ENCODE measurements at places on chromosomes 6 and 20. TPM values are rescaled to one million over a fixed set of nuclear protein-coding genes. Genes with fewer than 3 reads are reported as not detected.
A peak's percentile ranks its signal among the peaks of the same experiment; 100 is the strongest.

DNA sequence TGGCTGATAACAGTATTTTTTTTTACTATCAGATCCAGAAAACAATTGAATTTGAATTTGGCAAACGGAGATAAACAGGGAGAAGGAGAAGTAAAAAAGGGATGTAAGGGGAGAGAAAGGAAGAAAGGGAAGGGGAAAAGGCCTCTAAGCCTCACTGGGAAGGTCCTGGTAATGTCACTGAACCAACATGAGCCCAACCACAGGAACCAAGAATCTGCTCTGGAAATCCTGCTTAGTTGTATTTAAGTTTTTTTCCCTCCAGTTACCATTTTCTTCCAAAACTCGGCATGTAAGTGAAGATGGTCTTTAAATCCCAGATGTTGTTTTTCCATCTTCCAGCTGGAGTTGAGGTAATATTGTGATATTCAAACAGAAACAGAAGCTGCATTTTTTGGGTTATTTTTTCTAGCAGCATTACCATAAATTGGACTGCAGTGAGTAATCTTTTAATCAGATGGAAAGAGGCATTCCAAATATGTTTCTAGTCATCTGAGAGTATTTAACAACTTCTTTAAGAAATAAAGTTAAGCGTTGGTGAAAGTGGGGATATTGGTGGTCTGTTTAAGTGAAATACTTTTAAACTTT, 91.1 kb downstream of the TXNDC5 start:
- no peak for DNase-seq
- H3K4me3 ChIP-seq, result no peak overlapping the region
- H3K4me1 ChIP-seq, result no peaks in the 10 kb centered on the region
- H3K27me3 ChIP-seq, result no peaks in the 10 kb centered on the region

GRCh38 chr6:100435299-100435698, 29.4 kb downstream of the SIM1 start:
- no peaks in the 10 kb centered on the region for H3K36me3 ChIP-seq
- H3K4me1 ChIP-seq, result peaks cover 6% of the 10 kb centered on the region
- H3K27ac ChIP-seq, result no peak overlapping the region
- DNase-seq, result peak; percentile 24
- H3K4me3 ChIP-seq, result no peak overlapping the region

Gene ASIP
- total RNA-seq, result not detected

Gene BAK1
- 57.7 TPM for total RNA-seq

Gene CPXM1
- total RNA-seq, result not detected

Gene GSTA3
- total RNA-seq, result not detected

GRCh38 chr6:152734630-152735029, 16.0 kb upstream of the VIP start:
- no peak overlapping the region for H3K4me3 ChIP-seq
- no peaks in the 10 kb centered on the region for H3K36me3 ChIP-seq
- peaks cover 79% of the 10 kb centered on the region for H3K27me3 ChIP-seq
- no peaks in the 10 kb centered on the region for H3K4me1 ChIP-seq
- no peak for DNase-seq

Gene PRDM13
- total RNA-seq, result not detected

- H3K36me3 ChIP-seq, result no peaks in the 10 kb centered on the region
- no peaks in the 10 kb centered on the region for H3K27me3 ChIP-seq
- no peaks in the 10 kb centered on the region for H3K4me1 ChIP-seq
- no peak overlapping the region for H3K4me3 ChIP-seq
- no peak overlapping the region for H3K27ac ChIP-seq
Measured at GRCh38 chr6:163835439-163836171, 421.1 kb downstream of the QKI start.

Gene MPIG6B
- total RNA-seq, result not detected

Gene RSPH4A
- total RNA-seq, result not detected

GRCh38 chr20:33515569-33516216, 25.8 kb downstream of the CBFA2T2 start:
- no peak overlapping the region for H3K4me3 ChIP-seq
- no peak overlapping the region for H3K27ac ChIP-seq
- peak; percentile 18 for DNase-seq
- H3K36me3 ChIP-seq, result no peaks in the 10 kb centered on the region
- no peaks in the 10 kb centered on the region for H3K27me3 ChIP-seq

- no peak overlapping the region for H3K27ac ChIP-seq
- H3K27me3 ChIP-seq, result peaks cover 11% of the 10 kb centered on the region
- no peaks in the 10 kb centered on the region for H3K36me3 ChIP-seq
- H3K4me3 ChIP-seq, result no peak overlapping the region
Measured at GRCh38 chr6:93940381-93940780, 521.0 kb upstream of the EPHA7 start.

GRCh38 chr6:157659536-157660271, 163.3 kb upstream of the SNX9 start:
- no peaks in the 10 kb centered on the region for H3K4me1 ChIP-seq
- H3K4me3 ChIP-seq, result no peak overlapping the region
- H3K27ac ChIP-seq, result no peak overlapping the region
- no peaks in the 10 kb centered on the region for H3K27me3 ChIP-seq
- no peak for DNase-seq
- no peaks in the 10 kb centered on the region for H3K36me3 ChIP-seq

DNA sequence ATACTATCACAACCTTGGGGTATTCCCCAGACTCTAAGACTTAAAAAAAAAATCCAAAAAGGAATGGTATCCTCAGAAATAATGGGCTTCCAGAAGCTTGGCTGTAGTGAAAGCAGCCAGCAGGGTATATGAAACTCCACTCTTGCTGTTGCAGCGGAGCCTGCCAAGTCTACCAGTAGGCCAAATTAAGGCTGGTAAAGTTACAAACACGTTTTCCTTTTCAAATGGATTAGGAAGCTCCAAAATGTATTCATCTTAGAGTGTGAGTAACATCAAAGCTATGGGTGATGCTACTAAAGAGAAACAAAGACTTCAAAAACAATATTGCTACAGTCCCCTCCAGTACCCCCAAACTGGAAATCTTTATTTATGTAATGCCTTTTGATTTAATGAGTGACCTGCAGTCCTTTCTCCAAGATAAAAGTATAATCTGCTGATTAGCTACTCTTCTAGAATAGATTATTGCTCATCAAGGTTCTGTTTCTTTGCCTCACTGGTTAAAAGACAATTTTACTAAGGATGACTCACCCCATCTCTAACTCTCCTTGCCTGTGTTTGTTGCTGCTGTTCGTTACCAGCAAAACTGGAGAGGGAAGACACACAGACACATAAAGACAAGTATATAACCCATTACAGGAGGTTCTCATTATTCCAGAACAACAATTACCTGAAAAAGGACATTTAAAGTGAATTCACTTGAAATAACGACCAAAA, 84.9 kb downstream of the BTBD9 start:
- H3K4me1 ChIP-seq, result peaks cover 6% of the 10 kb centered on the region
- DNase-seq, result peak; percentile 12
- no peaks in the 10 kb centered on the region for H3K27me3 ChIP-seq
- no peaks in the 10 kb centered on the region for H3K36me3 ChIP-seq
- no peak overlapping the region for H3K27ac ChIP-seq
- H3K4me3 ChIP-seq, result no peak overlapping the region

DNA sequence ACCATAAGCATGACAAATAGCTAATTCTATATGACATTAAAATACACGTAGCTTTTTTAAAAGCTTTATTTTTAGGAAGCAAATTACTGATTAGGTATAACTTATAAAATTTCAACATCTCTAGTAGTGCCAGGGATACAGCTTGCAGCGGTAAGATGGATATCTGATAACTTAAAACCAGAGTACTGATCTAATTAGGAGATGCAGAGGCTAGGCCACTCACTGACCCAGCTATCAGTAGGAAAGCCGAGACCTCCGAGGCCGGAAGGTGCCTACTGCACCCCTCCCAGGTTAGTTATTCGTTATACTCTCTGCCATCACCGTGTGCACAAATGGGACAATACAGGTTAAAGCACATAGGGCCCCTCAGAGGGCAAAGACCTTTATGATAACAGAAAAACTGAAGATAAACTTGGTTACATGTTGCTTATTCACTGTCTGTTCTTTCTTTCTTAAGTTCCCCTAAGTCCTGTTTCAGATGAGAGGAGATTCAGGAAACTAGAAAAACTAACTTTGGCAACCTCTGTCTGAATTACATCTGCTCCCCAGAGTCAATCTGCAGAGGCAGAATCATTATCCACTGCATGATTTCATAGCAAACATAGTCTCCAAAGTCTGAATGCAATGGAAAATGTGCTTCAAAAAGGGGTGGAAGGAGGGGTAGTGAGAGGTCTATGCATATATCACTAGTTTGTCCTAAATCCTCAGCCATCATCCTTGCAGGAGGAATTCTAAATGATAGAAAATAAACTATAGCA, 60.8 kb downstream of the RIPOR2 start:
- no peak overlapping the region for H3K4me3 ChIP-seq
- H3K27ac ChIP-seq, result no peak overlapping the region
- H3K36me3 ChIP-seq, result peaks cover 18% of the 10 kb centered on the region
- no peaks in the 10 kb centered on the region for H3K4me1 ChIP-seq

GRCh38 chr20:49386848-49387580, 95.5 kb downstream of the KCNB1 start:
- no peak overlapping the region for H3K4me3 ChIP-seq
- peak; percentile 61 for DNase-seq
- no peaks in the 10 kb centered on the region for H3K27me3 ChIP-seq
- peaks cover 3% of the 10 kb centered on the region for H3K36me3 ChIP-seq
- no peak overlapping the region for H3K27ac ChIP-seq

DNA sequence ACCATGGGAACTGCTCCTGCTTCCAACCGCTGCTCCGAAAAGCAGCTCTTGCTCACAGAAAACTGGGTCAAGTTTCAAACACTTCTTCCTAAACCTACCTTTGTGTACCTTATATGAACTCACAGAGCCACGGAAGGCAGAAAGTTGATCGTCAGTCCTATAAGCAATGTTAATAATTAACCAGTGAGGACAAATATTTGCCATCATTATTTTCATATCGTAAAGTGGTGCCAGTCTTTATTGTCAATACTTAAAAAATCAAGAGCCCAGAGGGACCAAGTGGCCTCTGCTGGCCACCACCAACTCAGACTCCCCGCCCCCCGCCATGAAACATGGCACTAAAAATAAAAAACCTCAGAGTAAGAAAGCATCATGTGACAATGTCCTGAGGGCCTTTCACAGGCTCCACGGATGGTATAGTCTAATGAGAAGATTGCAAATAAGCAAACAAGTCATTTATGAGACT, 9.1 kb upstream of the PBOV1 start:
- DNase-seq, result no peak
- H3K27ac ChIP-seq, result no peak overlapping the region
- H3K4me3 ChIP-seq, result no peak overlapping the region
- no peaks in the 10 kb centered on the region for H3K4me1 ChIP-seq

DNA sequence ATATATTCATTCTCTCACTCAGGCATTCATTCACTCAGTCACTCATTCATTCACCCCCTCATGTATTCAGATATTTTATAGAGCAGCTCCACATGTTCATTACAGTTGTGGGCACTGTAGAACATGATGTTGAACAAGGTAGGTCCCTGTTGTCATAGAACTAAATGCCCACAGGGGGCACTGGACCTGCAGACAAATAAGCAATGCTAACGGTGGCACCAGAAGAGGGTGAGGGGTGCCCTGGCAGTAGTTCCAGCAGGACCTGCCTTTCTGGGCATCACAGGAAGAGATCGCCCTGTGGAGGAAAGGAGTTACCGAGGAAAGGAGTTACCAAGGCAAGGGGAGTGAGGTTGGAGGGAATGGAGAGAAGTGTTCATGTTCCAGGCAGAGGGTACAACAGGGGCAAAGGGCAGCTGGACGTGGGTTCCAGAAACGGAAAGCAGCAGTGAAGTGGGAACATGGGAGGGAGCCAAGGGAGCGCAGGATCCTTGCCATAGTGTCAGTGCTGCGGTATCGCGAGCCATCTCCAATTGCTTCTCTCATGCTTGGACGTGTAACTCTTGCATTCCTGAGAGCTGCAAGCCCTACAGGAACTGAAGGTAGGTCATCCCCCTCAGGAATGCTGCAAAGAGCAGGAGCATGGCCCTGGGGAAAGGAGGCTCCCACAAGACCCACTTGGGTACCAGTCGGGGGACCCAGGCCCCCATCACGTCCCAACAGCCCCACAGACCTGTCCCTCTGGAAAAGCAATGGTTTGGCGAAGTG, 128.2 kb downstream of the EDN3 start:
- H3K27ac ChIP-seq, result no peak overlapping the region
- peaks cover 60% of the 10 kb centered on the region for H3K27me3 ChIP-seq
- peak overlapping the region; percentile 62 for H3K4me3 ChIP-seq
- H3K4me1 ChIP-seq, result no peaks in the 10 kb centered on the region

- H3K4me1 ChIP-seq, result peaks cover 4% of the 10 kb centered on the region
- H3K4me3 ChIP-seq, result no peak overlapping the region
Measured at GRCh38 chr6:168163096-168163731, 84.2 kb upstream of the FRMD1 start.

Gene MEI4
- total RNA-seq, result not detected

Gene COL9A3
- total RNA-seq, result not detected

Gene TRIM38
- 5.4 TPM for total RNA-seq

DNA sequence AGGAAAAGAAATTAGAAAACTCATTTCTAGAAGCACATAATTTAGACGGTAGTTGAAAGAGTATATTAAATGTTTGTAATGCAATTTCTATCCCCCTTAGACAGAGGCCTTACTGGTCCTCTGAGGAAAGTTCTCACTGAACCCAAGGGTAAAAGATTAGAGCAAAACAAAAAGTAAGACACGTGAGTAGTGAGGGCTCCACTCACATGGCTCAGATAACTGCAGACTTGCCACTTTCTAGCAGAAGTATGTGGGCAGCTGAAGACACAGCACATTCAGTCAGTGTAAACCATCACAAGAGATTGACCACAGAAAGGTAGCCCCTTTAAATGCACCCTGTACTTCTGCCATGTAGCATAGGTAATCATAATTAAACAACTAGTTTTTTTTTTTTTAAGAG, 193.8 kb downstream of the BTBD9 start:
- H3K4me3 ChIP-seq, result no peak overlapping the region
- no peaks in the 10 kb centered on the region for H3K27me3 ChIP-seq
- H3K27ac ChIP-seq, result no peak overlapping the region
- DNase-seq, result no peak
- no peaks in the 10 kb centered on the region for H3K36me3 ChIP-seq

DNA sequence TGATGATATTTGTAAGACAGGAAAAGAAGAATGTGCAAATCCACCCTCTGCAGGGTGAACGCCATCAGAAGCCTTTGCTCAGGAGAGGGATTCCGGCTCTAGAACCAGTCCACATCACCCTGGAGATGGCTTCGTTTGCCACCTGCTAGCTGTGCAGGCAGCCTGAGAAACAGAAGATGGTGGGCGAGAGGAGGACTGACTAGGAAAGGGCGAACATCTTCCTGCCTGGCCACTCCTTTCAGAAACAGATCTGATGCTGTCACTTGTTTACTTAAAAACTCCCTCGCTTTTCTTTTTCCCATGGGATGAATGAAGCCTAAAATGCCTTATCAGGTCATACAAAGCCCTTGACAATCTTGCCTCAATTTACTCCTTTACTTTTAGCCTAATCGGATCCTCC, 1.2 kb downstream of the PTPRA start:
- H3K27me3 ChIP-seq, result no peaks in the 10 kb centered on the region
- H3K27ac ChIP-seq, result peak overlapping the region; percentile 23
- no peak for DNase-seq
- peaks cover 46% of the 10 kb centered on the region for H3K4me1 ChIP-seq
- H3K36me3 ChIP-seq, result peaks cover 5% of the 10 kb centered on the region

Gene FAM217A
- total RNA-seq, result not detected
